ENCODE measurements at places on chromosomes 6 and 20.
A peak's percentile ranks its signal among the peaks of the same experiment; 100 is the strongest.

- no peak for DNase-seq
Observed at GRCh38 chr6:110345025-110345424, 13.1 kb downstream of the METTL24 start.

DNA sequence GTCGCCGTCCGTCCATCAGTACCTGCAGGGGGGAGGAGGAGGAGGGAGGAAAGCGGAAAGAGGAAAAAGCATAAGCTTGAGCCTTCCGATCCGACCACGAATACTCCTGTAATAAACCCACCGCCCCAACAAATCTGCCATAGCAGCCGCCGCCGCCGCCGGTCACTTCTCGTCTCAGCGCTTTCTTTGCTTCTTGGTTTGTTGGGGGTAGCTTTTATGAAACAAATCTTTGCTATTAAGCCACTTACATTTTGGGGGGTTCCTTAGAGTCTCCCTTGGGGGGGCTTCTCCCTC lies 277 bp downstream of the ADGRB3 start:
- DNase-seq = no peak

GRCh38 chr20:4488407-4489339 lies 233.0 kb upstream of the PRND start:
- DNase-seq = no peak

DNA sequence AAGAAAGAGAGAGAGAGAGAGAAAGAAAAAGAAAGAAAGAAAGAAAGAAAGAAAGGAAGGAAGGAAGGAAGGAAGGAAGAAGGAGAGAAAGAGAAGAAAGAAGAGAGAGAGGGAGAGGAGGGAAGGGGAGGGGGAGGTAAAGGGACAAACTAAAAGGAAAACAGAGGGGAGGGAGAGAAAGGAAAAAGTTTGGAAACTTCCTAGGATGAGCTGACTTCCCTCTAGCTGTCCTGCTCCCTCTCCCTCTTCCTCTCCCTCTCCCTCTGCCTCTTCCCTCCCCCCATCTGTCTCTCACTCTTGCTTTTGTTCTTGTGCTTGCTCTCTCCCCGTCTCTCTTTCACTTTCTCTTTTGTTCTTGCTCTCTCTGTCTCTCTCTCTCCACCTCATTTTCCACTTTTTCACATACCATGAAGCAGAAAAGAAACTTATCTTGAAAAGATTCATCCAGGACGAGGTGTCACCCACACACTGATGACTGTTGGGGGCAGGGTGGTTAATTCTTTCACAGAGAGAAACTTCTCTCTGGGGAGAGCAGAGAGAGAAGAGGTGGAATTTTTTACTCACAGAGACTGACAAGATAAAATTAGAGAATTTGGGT lies 56.4 kb upstream of the DUSP22 start:
- DNase-seq = no peak

DNA sequence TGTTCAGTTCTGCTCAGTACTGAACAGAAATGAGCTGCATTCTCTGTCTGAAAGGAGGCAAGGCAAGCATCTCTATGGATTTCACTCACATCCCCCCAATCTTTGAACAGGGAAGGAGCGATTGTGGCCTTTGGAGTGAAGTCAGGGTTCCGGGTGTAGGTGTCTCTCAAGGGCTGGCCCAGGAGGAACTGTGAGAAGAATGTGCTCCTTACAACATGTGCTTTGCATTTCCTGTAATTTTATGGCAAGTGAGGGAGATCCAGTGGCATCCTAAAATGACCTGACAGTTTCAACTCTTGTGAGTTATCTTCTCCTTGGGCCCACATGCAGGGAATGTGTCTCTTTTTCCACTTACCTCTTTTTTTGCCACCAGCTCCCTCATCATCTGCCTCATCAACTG lies 63.0 kb upstream of the RIN2 start:
- no peak for DNase-seq

DNA sequence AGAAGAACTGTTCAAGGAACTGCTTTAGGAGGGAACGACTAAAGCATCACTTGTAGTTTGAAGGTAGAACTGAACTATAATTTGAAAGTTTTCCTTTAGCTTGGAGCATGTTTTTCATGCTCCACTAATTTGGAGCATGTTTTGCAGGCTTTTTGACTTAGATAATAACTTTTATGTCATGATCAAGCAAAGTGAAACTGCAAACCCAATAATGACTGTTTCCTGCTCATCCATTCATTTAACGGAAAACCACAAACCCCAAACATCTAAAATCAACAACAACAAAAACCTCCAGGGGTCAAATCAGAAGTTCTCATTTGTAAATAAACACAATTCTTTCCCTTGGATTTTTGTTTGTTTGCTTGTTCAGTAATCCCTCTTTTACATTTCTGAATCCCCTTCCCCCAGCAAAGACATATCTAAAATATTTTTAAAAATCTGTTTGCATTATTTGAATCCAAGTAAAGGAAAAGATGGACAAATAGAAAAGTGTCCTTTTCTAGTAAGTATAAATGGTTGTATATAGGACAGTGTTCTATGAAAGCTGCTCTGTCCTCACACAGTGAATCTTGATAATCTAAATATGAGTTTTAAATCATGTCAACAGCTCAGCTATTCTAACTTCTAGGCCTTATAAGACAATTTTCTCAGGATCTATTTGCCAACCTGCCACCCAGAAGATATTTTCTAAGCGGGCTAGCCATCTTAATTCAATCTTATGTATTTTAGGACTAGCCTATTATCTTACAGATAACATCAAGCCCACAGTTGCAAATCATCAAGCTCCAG lies 2.6 kb downstream of the SIM1 start:
- no peak for DNase-seq

- no peak for DNase-seq
Observed at GRCh38 chr20:13260650-13261279, 39.7 kb downstream of the ISM1 start.

DNA sequence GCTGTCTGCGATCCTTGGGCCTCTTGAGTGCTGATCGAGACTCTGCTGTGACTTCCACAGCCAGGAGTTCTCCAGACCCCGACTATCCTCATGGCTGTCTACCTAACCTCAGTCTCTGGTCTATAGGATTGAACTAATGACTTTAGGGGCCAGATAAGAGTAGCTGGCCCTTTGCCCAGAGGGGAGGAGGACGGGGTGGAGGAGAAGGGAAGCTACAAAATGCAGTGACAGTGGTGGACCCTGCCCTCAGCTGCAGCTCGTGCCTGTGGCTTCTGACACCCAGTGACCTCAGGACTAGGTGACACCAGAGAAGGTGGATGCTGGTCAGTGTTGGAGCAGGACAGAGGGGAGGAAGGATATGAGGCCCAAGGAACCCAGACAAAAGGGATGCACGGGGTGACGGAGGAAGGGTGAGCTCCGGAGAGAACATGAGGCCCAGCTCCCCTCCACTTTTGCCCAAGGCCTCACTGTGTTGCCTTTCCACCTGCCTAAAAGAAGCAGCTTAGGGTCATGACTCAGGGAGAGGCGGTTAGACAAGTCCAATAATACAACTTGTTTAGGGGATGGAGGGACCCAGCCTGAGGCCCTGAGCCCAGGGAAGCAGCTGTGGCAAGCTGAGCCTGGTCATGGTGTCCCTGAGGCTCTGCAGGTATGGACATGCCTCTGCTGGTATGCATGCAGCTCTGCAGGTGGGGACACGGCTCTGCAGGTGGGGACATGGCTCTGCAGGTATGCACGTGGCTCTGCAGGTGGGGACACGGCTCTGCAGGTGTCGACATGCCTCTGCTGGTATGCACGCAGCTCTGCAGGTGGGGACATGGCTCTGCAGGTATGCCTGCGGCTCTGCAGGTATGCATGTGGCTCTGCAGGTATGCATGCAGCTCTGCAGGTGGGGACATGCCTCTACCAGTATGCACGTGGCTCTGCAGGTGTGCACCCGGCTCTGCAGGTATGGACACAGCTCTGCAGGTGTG lies 67.7 kb downstream of the SYNJ2 start:
- DNase-seq = peak; percentile 43

- no peak for DNase-seq
Observed at GRCh38 chr6:143112837-143113236, 52.1 kb downstream of the AIG1 start.

Measured in H9 (cell line).